ENCODE measurements at places on chromosomes 6 and 20. TPM values are rescaled to one million over a fixed set of nuclear protein-coding genes. Genes with fewer than 3 reads are reported as not detected.
A peak's percentile ranks its signal among the peaks of the same experiment; 100 is the strongest.

- no peaks in the 10 kb centered on the region for H3K4me1 ChIP-seq
- no peak overlapping the region for H3K27ac ChIP-seq
- H3K27me3 ChIP-seq = no peaks in the 10 kb centered on the region
- H3K36me3 ChIP-seq = peaks cover 66% of the 10 kb centered on the region
These were observed 47.5 kb downstream of the CD83 start for GRCh38 chr6:14165091-14165490.

Gene RING1
- 43.8 TPM for total RNA-seq

- H3K4me3 ChIP-seq = no peak overlapping the region
- no peaks in the 10 kb centered on the region for H3K4me1 ChIP-seq
- peaks cover 5% of the 10 kb centered on the region for H3K27me3 ChIP-seq
- no peak overlapping the region for H3K27ac ChIP-seq
- no peak for DNase-seq
These were observed 113.2 kb downstream of the EDN1 start for GRCh38 chr6:12403201-12403826.

DNA sequence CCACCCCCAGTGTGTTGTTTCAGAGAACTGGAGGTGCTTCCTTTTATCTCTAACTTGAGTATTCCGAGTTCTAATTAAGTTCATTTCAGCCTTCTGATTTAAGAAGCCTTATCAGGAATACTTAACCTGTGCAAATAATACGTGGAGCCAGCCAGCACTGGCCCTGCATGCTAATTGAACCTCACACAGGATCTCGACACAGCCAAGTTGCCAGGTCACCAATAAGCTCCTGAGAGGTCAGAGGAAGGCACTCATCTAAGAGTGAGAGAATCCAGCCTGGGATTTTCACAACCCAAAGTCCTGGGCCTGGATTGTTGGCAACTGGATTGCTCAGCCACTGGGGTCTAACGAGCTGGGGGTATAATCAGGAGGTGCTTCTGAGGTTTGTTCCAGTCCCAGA, 157.7 kb upstream of the LRFN2 start:
- H3K27me3 ChIP-seq = peaks cover 20% of the 10 kb centered on the region
- H3K4me3 ChIP-seq = no peak overlapping the region

GRCh38 chr20:64116541-64117431, 9.4 kb upstream of the NPBWR2 start:
- no peak overlapping the region for H3K4me3 ChIP-seq
- peaks cover 4% of the 10 kb centered on the region for H3K27me3 ChIP-seq
- peaks cover 19% of the 10 kb centered on the region for H3K4me1 ChIP-seq
- no peak for DNase-seq

Gene TUBB2B
- not detected for total RNA-seq

Gene NRSN1
- total RNA-seq = not detected

DNA sequence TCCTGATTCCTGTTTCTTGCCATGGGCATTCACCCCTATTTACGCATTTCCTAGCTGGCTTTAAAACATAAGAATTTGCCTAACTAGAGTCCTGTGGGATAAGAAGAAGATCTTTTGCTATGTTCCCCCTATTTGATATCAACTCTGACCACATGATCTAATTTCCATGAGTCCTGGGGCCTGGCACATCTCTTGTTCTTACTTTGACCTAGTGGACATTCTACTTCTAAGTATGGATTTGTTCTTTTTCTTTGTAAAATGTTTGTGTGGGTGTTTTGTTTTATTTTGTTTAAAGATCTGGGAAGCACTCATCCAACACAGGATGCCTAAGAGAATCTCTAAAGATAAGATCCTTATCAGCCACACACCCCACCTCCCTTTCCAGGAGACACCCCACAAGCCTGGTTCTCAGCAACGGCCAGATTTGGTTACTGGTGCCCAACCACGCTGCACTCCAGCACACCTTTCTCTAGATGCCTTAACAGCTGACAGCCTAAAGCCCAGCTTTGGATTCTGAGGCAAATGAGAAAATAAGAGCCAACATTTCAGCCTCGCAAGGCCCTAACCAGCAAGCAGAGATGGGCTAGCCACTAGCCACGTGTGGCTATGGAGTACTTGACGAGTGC, 74.7 kb downstream of the SLC23A2 start:
- peaks cover 68% of the 10 kb centered on the region for H3K36me3 ChIP-seq
- no peak for DNase-seq
- no peak overlapping the region for H3K4me3 ChIP-seq
- H3K4me1 ChIP-seq = peaks cover 15% of the 10 kb centered on the region
- H3K27ac ChIP-seq = no peak overlapping the region

- H3K36me3 ChIP-seq = no peaks in the 10 kb centered on the region
- H3K27me3 ChIP-seq = peaks cover 29% of the 10 kb centered on the region
- no peak overlapping the region for H3K27ac ChIP-seq
- H3K4me3 ChIP-seq = peak overlapping the region; percentile 20
- H3K4me1 ChIP-seq = peaks cover 20% of the 10 kb centered on the region
These were observed 126.9 kb downstream of the MRPL14 start for GRCh38 chr6:44000164-44000842.

DNA sequence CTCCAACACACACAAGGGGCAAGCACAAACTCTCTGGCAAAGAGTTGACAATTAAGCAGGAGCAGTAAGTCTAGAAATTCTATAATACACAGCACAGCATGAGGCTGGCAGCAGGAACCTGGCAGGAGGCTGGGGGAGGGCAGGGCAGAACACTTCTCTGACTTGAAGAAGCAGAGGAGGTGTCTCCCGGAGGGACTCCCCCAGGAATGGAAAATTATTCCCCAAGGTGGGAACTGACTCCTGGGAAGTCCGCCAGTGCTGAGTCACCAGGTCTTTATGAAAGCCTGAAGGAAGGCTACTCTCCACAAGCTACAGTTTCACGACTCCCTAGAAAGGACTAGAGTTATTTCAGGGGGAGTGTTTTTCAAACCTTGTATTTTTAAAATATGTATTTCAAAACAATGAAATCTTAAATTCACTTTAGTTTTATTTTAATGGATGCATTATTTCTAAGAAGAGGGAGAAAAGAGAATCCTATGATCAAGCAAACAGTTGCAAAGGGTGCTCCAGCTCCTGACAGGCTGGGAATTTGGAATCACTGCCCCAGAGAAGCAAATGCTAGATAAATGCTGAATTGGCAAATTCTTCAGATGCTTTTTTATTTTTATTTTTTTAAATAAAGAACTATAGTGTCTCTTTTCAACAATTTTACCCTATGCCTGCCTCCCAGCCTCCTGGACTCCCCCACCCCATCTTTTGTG, 192.8 kb downstream of the LY86 start:
- DNase-seq = no peak
- no peaks in the 10 kb centered on the region for H3K36me3 ChIP-seq
- no peak overlapping the region for H3K27ac ChIP-seq
- H3K4me3 ChIP-seq = no peak overlapping the region

DNA sequence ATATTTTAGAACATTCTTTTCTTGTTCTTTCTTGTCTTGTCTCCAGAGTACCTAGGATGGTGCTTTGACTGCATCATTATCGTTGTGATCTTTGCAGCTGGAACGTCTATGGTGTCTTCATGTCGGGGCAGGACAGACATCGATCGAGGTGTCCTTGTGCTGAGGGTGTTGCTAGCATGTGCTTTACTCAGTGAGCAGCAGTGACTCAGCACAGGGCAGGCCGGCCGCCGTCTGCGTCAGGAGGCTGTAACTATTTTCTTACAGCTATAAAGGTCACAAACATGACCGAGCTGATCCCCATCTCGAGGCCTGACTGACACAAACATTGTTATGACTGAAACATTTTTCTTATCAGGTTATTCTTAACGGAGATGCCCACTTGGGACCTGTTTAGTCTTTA, 14.9 kb upstream of the CTCFL start:
- no peaks in the 10 kb centered on the region for H3K36me3 ChIP-seq
- DNase-seq = no peak
- H3K4me1 ChIP-seq = no peaks in the 10 kb centered on the region
- H3K4me3 ChIP-seq = no peak overlapping the region
- no peak overlapping the region for H3K27ac ChIP-seq

- H3K36me3 ChIP-seq = no peaks in the 10 kb centered on the region
- H3K27me3 ChIP-seq = peaks cover 33% of the 10 kb centered on the region
- DNase-seq = no peak
These were observed 4.3 kb downstream of the GFRA4 start for GRCh38 chr20:3658716-3659491.

DNA sequence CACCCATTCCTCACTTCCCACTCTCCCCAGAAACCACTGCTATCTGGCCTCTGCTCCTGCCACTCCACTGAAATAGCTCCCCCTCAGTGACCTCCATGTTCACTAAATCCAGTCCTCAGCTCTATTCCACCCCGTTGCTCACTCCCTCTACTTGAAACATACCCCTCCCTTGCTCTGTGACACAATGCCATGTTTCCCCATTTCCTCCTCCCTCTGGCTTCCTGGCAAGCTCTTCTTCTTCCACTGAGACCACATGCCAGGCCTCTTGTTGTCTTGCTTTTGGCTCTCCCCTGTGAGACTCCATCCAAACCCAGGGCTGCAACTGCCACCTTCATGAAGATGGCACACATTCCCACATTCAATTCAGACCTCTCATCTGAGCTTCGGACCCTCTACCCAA, 13.9 kb downstream of the TMEM151B start:
- H3K36me3 ChIP-seq = no peaks in the 10 kb centered on the region
- no peak for DNase-seq
- H3K4me1 ChIP-seq = no peaks in the 10 kb centered on the region
- H3K27ac ChIP-seq = no peak overlapping the region

DNA sequence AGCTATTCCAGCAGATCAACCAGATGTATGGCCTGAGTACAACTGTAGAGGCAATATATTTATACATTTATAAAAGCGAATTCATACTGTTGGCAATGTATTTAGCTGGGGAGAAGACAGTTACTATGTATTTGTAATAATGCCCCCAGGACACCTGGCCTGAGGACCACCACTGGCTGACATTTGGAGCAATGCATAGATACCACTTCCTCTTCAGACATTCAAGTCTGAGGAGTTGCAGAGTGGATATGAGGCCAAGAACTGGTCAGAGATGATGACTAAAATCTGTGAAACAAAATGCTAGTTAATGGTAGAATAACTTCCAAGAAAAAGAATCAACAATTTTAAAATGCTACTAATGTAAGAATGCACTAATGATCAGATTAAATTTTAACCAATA, 462.3 kb downstream of the CDC5L start:
- H3K4me1 ChIP-seq = no peaks in the 10 kb centered on the region
- no peaks in the 10 kb centered on the region for H3K36me3 ChIP-seq
- no peaks in the 10 kb centered on the region for H3K27me3 ChIP-seq
- DNase-seq = no peak
- H3K4me3 ChIP-seq = no peak overlapping the region

GRCh38 chr6:140785926-140786325, 1346.8 kb upstream of the GJE1 start:
- H3K4me3 ChIP-seq = no peak overlapping the region
- no peaks in the 10 kb centered on the region for H3K27me3 ChIP-seq
- H3K27ac ChIP-seq = no peak overlapping the region
- H3K36me3 ChIP-seq = no peaks in the 10 kb centered on the region
- H3K4me1 ChIP-seq = no peaks in the 10 kb centered on the region

DNA sequence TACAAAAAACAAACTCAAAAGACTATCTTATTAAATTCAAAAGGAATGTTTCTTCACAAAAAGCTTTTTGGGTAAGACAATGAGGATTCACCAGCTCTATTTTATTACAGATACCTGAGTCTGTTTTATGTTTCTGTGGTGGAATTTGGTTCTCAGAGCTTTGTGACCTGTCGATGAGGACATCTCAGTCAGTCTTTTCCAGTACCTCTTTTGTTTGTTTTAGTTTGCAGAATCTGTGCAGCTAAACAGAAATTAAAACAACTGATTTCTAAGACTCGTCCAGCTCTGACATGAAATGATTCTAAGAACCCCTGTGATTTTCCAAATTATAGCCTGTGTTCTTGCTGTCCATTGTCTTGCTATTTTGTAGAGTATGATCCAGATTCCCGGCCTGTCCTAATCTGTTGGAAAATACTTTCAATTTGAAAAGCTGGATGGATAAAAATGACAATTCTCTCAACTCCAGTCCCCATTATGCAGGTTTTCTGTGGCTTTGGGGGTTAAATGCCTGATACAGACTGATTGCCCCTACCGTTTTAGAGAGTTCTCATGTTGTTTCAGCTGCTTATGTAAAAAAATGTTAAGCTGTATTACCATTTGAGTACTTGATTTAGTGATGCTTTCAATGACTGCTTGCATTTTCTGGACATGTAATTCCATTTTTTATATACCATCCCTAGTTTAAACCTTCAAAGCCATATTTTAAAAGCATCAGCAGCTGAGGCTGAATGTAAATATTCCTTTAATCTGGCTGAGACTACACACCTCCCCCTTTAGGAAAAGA, 94.2 kb upstream of the TAB2 start:
- no peak for DNase-seq
- no peak overlapping the region for H3K4me3 ChIP-seq
- no peak overlapping the region for H3K27ac ChIP-seq
- H3K27me3 ChIP-seq = no peaks in the 10 kb centered on the region
- no peaks in the 10 kb centered on the region for H3K4me1 ChIP-seq

Gene BPIFB1
- total RNA-seq = not detected

Gene HFE
- 1.1 TPM for total RNA-seq

Gene PACRG
- total RNA-seq = not detected

- DNase-seq = no peak
- no peaks in the 10 kb centered on the region for H3K36me3 ChIP-seq
- H3K4me3 ChIP-seq = no peak overlapping the region
- no peak overlapping the region for H3K27ac ChIP-seq
- no peaks in the 10 kb centered on the region for H3K27me3 ChIP-seq
These were observed 65.0 kb downstream of the HDDC2 start for GRCh38 chr6:125236536-125237327.

- H3K27me3 ChIP-seq = peaks cover 2% of the 10 kb centered on the region
- peaks cover 2% of the 10 kb centered on the region for H3K4me1 ChIP-seq
- DNase-seq = no peak
- no peaks in the 10 kb centered on the region for H3K36me3 ChIP-seq
- no peak overlapping the region for H3K4me3 ChIP-seq
- no peak overlapping the region for H3K27ac ChIP-seq
These were observed 683.7 kb downstream of the EPM2A start for GRCh38 chr6:145051661-145052060.

DNA sequence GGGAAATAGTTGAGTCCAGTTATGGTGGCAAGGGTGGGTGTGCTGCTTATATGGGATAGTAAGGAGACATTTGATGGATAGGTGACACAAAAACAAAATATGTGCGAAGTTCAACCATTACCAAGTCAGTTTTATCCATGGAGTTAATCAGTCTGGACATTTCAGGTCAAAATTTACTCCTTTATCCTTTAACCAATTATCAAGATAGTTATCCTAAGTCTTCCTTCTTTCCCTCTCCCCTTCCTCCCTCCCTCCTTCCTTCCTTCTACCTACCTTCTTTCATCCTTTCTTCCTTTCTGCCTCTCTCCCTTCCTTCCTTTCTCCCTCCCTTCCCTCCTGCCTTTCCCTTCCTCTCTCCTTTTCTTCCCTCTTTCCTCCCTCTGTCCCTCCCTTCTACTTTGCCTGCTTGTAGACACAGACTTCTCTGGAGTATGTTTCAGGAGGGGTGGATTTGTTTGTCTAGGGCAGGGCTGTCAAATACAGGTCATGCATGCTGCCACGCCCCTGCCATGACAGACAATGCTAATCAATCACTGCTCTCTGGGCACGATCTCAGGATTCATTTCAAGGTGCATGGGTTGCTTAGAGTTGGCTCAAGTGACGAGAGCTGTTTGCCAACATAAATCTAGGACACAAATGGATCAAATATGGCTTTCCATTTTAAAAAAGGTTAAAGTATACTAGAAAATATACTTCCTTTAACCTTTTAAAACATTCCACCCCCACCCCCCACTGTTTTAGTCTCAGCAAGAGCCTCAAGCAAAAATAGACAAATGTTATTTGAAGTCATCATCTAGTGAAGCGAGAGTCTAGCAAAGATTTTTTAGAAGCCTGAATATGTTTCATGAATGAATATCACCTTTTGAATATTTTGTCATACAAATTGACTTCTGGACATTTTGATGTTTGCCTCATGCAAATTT, 281.6 kb upstream of the CITED2 start:
- no peak overlapping the region for H3K27ac ChIP-seq
- H3K4me3 ChIP-seq = no peak overlapping the region
- no peaks in the 10 kb centered on the region for H3K36me3 ChIP-seq
- no peaks in the 10 kb centered on the region for H3K27me3 ChIP-seq
